Stimulated activated CD8-positive, alpha-beta memory T cell treated with anti-CD3 and anti-CD28 coated beads, Interleukin-7, amount 100 ng/mL, for 1 hour (primary cell): ENCODE measurements at places on chromosomes 2 and 18.

GRCh38 chr2:155203178-155203577, 504.7 kb downstream of the KCNJ3 start:
- no peak for DNase-seq

DNA sequence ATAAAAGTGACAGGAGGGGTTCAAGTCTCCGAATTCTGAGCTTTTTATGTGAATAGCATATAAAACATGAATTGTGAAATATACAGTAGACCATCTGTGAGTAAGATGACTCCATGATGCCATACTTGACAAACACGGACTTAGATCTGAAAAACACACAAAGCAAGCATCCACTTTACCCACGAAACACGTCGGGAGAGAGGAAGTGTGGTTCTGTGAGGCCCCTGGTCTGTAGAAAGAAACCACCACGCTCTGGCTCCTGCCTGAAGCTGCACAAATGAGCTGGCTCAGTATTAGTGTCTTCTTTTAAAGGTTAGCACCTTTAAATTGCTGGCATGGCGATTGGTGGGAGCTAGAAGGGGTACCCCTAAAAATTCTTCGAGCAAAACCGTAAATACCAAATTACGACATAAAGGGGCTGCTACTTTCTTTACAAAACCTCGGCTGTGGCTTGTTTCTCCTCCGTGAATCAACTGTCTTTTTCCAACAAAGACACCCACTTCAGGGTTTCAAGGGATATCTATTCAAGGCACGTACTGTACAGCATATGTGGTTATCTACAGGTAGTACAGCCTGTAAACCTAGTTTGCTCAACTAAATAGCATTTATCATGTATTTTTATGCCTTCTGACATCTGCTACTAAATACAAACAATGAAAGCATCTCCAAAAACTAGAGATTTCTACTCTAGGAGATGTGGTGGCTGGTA, 70.9 kb downstream of the AFF3 start:
- no peak for DNase-seq

DNA sequence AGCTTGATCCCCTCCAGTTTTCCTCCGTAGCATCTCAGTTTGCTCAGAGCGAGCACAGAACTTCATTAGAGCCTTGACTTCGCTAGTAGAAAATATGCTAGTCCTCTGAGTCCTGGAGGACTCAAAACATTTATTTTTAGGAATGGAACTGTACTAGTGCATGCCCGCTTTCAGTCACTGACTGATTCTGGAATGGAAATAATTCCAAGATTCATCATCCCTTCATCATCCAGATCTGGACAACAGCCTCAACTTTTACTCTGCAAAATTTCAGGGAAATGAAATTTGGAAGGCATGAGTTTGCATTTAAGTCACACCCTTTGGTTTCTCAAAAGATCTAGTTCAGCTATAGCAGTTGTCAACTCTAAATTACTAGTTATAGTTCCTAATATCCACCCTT, 304.6 kb downstream of the XIRP2 start:
- no peak for DNase-seq

- no peak for DNase-seq
Measured at GRCh38 chr2:169362118-169362893, at the start of gene LRP2. Gene LRP2, minus strand, starts transcription at chr2:169362534. Its CDS starts 135 bp downstream, at chr2:169362399.

GRCh38 chr18:78247615-78248289, 731.9 kb upstream of the SALL3 start:
- no peak for DNase-seq
